IPS-NIHi11 (cell line): ENCODE measurements at places on chromosomes 12 and 14.

- no peak for DNase-seq
These were observed 33.5 kb downstream of the KIF26A start for GRCh38 chr14:104171895-104172294.

DNA sequence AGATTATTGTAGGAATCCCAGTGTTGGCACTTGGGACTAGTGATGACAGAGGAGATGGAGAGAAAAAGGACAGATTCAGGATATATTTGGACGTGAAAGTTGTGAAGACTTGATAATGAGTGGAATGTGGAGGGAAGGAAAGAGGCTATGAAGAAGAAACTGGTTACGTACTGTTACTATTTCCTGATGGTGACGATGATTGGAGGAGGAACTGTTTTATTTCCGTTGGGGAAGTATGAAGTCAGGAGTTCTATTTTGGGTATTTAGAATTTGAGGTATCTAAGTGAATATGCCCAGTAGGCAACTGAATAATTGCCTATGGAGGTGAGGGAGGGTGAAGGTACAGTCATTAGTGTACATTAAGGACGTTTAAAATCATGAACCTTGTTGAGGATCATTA, 207.2 kb downstream of the TMTC2 start:
- DNase-seq: no peak

GRCh38 chr14:20580242-20580641, 7.6 kb downstream of the RNASE11 start:
- no peak for DNase-seq

GRCh38 chr14:39868251-39868650, 436.0 kb upstream of the FBXO33 start:
- no peak for DNase-seq

DNA sequence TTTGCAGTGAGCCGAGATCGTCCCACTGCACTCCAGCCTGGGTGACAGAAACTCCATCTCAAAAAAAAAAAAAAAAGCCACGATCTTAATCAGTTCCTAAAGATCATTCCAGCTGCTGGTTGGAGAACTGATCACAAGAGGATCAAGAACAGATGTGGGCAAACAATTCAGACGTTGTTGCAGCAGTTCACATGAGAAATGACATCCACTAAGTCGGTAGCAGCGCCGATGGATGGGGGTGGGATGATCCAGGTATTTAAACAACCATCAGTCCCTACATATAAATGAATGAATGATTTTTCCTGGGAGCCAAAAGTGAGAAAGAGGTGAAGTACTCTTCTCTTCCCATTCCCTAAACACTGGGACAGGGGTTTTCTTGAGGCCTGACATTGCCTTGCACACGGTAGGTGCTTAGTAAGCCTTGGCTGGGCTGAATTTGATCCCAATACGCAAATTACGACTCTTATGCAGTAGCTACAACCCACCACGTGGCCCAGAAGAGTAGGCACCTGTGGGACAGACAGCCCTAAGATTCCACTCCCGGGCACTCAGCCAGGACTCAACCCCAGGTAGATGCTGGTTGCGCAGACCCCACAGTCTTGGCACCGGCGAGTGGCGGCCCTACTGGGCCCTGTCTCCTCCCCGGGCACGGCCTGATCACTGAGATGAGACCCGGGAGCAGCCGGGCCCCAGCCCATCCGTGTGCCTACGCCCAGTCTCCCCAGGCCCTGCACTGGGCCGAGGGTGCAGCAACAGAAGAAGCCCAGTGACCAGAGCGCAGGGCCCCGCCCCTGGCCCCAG, 565 bp downstream of the SPRYD3 start:
- no peak for DNase-seq

DNA sequence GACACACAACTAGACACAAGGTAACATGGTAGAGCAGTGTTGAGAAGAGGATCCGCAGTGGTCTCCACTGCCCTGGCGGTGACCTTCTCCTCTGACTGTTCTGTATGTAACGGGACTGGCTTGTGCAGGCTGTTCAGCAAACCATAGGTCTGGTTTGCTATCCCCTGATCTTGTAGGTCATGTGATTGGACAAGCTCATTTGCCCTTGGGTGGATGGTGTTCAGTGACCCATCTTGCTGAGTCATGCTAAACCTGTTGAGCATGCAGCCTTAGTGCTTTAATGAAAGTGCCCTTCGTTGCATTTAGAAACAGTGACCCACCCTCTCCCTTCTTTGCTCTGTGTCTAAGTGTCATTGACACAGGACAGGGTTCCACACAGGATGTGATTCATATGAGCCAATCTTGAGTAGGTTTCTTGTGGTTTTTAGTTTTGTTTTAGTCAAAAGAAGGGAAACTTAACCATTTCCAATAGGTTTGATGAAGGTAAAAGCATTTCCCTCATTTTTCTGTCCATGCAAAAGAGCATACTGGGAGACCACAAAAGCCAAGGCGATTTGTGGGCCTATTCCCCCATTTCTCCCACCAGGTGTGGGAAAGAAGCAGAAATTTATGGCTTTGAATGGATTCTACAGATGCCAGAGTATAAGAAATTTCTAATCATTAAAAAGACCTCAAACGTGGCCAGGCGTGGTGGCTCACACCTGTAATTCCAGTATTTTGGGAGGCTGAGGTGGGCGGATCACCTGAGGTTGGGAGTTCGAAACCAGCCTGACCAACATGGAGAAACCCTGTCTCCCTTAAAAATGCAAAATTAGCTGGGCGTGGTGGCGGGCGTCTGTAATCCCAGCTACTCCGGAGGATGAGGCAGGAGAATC, 32.6 kb upstream of the HIF1A start:
- DNase-seq: peak; percentile 31

GRCh38 chr14:68808696-68809480, 16.0 kb upstream of the ZFP36L1 start:
- DNase-seq: no peak

DNA sequence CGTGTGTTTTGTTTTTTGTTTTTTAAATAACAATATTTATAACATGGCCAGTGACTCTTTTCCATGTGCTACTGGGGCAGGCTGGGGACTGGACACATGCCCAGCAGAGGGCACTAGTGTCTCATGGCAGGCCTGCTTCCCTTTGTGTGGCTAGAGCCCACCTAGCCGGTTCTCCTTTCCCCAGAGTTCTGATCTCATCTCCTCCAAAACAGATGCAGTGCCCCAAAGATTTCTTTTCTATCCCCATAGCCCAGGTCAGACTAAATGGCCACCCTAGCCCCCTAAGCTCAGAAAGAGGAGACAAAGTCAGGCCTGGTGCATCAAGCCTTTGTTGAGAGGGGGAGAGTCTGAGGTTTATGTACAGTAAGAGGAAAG, 21.2 kb downstream of the PRPF40B start:
- DNase-seq: peak; percentile 91

- no peak for DNase-seq
These were observed 265.8 kb downstream of the SLC16A7 start for GRCh38 chr12:59861635-59862034.

GRCh38 chr12:48696626-48697025, 14.6 kb upstream of the KANSL2 start:
- no peak for DNase-seq

- DNase-seq: no peak
These were observed 606.9 kb downstream of the FSCB start for GRCh38 chr14:43900173-43900655.
